NCI-H1417 (cell line): ENCODE measurements at places on chromosomes 6 and 20.

DNA sequence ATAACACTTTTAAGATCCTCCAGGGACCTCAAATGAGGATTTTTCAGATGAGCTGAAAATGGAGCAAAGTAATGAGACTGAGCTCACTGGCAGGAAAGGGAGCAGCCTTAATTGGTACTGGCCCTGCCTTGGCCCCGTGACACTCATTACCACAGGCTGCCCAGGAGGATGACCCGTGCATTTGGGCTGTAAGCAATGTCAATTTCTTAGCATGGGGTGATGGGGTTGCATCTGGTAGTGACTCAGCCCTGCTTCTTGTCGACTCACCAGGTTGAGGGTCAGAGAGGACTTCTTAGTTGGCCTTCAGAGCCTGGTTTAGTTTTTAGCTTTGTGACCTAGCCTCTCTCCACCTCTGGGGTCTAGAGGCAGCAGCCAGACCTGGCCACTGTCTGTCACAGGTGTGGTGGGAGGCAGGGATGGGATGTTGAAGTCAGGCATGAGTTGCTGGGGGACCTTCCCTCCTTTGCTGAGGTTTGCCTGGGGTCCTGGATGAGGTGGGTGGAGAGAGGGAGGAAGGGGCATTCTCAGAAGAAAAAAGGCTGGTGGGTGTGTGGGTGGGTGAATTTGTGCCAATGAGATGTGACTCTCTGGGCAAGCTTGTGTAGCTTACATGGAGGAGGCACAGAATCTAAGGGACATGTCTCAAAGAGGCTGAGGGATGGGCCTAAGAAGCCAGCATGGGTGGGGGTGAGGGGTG, 25.9 kb upstream of the EPB41L1 start:
- DNase-seq: no peak

DNA sequence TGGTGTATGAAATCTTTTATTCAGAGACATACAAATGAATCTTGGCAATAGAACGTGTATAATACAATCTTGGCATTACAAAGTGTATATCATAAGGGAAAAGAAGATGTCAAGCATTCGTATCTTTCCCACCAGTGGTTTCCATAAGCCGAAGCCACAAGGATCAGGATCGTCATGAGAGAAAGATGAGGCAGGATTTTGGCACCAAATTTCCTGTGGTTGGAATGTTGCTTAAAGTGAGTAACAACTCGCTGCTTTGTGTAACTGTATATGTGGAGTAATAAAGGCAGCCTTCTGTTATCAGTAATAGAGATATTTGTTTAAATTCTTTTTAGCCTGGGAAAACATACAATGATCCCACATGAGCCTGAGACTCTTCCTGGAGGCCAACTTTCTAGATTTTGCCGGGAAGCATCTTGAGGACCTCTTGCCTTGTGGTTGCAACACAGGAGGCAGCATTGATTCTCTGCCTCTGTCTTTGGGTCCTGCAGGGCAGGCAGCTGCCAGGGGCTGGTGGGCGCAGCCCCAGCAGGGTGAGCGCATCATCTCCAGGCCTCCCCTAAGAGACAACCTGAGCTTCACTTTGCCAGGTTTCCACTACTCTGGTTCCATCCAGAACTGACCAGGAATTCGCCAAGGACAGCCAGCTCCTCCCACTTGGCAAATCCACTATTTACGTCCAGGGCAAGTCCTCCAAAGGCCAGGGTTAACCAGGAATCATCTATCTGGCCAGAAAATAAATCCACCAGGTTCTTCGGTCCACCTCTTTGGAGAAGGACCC, 230.9 kb upstream of the SULF2 start:
- no peak for DNase-seq

DNA sequence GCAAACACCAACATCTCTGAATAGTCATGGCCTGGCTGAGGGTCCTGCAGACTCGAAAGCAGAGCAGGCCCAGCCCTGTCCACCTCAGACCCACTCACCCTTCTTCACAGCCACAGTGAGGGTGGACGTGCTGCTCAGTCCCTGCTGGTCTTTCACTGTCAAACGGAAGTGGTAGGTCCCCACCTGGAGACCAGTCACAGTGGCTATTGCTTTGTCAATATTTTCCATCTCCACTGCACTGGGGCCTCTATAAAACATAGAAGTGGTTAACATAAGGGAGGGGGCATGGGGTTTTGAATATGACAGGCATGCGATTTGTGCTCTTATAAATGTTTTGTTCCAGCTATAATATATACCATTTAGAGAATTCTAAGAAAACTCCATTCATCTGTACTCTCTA, 73.9 kb downstream of the ALDH5A1 start:
- DNase-seq: no peak

GRCh38 chr6:123668965-123669591, 32.3 kb upstream of the TRDN start:
- DNase-seq: no peak

DNA sequence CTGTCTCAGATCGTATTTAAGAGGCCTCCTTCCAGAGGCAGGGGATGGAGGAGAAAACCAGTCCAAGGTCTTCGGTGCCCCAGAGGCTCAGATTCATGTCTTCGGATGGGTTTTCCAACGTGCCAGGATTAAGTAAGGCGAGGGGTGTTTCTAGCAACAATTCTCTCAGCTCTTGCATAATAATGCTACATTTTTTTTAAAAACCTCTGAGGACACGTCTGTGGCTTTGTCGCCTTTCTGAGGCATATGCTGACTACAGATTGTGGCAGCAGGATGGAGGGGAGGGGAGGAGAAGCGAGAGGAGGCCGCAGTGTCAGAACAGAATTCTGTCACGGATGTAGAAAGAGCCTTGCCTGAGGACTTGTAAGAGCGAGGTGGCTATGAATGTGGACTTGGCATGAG, 17.7 kb upstream of the CCDC167 start:
- DNase-seq: no peak

- DNase-seq: no peak
Measured at GRCh38 chr6:99951016-99951805, 42.8 kb downstream of the MCHR2 start.

DNA sequence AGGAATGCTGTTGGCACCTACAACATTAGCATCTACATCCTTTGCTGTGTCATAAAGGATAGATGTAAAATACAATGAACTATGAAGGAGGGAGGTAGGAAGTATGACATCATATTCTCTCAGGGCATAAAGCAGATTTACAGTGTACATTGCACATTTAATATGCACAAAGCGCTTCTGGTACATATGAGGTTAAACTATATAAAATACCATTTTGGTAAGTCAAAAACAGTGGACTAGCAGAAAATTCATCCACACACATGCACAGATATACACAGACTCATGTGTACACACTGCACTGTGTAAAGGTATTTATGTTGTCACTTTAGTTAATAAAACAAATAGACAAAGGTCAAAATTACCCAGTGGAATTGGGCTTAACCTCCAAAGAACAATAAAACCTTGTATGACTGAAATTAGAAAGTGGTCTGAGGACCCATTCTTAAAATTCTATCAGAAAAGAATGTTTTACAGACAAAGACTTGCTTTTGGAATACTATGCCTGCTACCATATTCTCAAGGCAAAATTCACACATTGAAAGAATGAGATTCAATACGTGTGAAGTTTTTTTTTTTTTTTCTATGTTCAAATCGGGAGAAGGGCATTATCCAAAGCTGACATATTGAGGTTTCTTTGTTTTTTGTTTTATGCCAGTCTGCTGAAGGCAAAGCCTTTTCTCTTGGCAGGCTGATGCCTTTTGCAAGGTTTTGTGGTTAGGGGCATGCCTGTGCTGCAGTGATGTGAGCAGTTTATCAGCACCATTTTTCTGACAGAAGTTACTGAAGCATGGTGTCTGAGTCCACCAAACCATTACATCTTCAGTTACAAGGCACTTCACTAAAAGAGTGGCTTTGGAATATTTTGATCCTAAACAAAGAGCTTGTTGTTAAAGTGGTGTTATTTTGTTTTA, 199.0 kb downstream of the PLCB1 start:
- DNase-seq: no peak

GRCh38 chr6:56536536-56536935, 106.2 kb downstream of the DST start:
- DNase-seq: no peak
